ENCODE measurements at places on chromosomes 4 and X.

GRCh38 chrX:124619710-124620109, 273.3 kb downstream of the SH2D1A start:
- DNase-seq, result no peak

DNA sequence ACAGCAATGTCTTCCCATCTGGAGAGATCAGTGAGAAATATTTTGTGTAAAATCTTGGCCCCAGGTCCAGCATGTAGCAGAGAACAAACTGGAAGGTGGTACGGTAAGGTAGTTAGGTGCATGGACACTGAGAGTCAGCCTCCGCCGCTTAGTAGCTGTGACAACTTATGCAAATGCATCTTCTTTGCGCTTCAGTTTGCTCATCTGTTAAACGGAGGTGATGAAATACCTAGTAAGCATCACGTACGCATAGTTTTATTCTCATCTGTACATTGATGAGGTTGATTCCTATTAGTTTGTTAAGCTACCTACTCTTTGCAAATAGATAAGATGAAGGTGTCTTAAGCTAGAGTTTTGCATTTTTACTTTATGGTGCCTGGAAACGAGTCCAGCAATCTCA, 80.0 kb upstream of the MSX1 start:
- no peak for DNase-seq

GRCh38 chr4:127214931-127215330, 417.8 kb upstream of the INTU start:
- no peak for DNase-seq

GRCh38 chr4:7073526-7074390, 5.9 kb upstream of the GRPEL1 start:
- no peak for DNase-seq

GRCh38 chr4:165874072-165874790, 1.2 kb downstream of the TLL1 start:
- DNase-seq, result no peak

DNA sequence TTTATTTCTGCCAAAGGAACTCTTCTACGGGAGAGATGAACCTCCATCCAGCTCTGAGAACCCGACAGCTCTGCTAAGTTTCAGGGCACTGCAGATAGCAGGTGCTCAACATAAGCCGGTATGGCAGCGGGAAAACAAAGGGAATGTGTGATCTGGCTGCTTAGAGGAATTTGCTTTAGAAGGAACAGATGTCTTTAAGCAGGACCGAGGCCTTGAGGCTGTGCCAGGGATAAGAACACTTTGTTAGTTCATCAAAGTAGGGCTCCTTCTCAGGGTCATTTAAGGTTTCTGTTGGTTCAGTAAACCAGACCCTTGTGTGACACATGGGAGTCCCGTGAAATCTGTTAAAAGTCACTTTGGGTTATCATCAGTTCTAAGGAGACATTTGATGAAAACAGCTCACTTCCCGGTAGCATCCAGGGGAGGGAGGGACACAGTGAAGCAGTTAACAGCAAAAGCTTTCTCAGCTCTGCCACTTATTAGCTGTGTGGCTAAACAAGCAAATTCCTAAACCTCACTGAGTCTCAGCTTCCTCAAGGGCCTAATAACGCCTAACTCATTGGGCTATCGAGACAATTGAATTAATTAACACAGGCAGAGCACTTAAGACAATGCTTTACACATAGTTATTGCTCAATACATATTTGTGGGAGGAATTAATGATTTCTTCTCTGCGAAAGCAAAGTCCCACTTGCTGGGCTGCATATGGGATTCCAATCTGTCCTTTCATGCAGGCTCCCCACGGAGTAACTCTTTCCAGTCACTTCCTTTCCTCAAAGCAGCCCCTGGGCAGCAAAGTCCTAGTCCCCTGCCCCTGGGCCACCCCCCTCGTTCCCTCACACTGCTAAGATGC, 2.9 kb upstream of the FTSJ1 start:
- DNase-seq, result no peak

DNA sequence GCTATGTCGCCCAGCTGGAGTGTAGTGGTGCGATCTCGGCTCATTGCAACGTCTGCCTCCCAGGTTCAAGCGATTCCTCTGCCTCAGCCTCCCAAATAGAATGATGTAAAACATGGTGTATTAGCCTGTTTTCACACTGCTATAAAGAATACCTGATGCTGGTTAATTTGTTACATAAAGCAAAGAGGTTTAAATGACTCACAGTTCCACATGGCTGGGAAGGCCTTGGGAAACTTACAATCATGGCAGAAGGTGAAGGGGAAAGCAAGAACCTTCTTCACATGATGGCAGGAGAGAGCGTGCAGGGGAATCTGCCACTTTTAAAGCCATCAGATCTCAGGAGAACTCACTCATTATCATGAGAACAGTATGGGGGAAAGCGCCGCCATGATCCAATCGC, 1191.8 kb downstream of the ARAP2 start:
- DNase-seq, result no peak

- no peak for DNase-seq
Observed at GRCh38 chrX:100973411-100973810, 3.9 kb downstream of the ARL13A start.

DNA sequence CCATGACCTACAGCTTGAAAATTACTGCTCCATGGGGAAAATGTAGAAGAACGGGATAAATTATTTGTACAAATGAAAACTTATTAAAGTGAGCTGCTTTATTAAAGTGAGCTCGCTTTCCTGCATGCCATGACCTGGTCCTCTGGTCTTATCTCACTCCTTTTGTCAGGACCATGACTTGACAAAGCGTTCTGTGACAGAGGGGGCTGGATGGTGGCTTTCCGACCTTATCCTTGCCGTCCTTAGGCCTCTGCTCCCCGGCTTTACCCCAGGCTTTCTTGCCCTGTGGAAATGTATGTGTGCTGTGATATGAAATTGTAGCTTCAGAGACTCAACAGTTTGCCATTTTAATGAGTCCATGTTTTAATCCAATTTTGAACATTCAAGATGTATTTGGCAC, 44.0 kb upstream of the FBXW7 start:
- DNase-seq, result no peak

DNA sequence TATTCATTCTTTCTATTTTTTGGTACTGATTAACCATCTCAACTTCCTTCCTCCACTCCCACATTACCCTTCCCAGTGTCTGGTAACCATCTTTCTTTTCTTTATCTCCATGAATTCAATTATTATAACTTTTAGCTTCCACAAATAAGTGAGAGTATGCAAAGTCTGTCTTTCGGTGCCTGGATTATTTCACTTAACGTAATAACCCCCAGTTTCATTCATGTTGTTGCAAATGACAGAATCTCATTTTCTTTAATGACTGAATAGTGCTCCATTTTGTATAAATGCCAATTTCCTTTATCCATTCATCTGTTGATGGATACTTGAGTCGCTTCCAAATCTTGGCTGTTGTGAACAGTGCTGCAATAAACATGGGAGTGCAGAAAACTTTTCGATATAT, 940.4 kb downstream of the GLUD2 start:
- DNase-seq, result no peak

- DNase-seq, result no peak
Observed at GRCh38 chrX:7218321-7219152, 70.6 kb upstream of the PUDP start.

DNA sequence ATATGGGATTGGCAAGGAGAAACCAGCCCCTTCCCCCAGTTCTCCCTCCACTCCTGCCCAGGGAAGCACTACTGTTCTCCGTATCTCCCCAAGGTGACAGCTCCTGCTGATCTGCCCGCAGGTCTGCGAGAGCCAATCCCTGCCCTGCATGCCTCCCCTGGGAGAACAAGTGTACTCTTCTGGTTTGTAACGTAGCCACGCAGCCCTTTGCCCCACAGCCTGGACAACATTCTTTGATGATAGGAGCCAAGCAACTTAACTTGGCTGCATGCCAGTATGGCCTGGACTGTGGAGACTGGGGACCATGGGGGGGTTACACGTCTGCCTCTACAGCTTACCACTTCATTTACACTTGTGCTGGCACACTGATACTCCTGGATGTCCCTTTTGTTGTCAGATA, 2.0 kb downstream of the STBD1 start:
- no peak for DNase-seq

Measured in globus pallidus (tissue), 1 donor.